ENCODE measurements at places on chromosomes 16 and 17.

DNA sequence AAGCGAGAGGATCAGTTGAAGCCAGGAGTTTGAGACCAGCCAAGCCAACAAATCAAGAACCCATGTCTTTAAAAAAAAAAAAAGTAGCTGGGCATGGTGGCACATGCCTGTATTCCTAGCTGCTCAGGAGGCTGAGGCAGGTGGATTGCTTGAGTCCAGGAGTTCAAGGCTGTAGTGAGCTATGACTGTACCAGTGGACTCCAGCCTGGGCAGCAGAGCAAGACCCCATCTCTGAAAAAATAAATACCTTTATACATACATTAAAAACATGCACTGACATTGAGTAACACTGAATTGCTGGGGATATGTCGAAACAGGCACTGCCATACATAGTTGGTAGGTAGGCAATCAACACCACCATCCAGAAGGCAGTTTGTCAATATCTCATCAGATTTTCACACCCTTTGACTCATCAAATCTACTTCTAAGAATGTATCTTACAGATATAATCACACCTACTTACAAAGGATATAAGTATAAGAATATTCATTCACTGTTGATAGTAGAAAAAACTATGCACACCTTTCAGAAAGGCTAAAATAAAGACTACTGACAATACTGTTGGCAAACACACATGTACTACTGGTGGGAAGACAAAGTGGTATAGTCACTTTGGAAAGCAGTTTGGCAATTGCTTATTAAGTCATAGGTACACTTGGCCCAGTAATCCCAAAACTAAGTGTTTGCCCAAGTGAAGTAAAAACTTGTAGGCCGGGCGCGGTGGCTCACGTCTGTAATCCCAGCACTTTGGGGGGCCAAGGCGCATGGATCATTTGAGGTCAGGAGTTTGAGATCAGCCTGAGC, 6.4 kb upstream of the CEP20 start:
- DNase-seq = no peak

- DNase-seq = no peak
Observed at GRCh38 chr17:28718333-28719020, 809 bp upstream of the RAB34 start.

- no peak for DNase-seq
Observed at GRCh38 chr16:2829501-2830354, at the start of gene ZG16B. ZG16B (plus strand) TSS chr16:2830303; CDS start chr16:2830442, 139 bp downstream.

DNA sequence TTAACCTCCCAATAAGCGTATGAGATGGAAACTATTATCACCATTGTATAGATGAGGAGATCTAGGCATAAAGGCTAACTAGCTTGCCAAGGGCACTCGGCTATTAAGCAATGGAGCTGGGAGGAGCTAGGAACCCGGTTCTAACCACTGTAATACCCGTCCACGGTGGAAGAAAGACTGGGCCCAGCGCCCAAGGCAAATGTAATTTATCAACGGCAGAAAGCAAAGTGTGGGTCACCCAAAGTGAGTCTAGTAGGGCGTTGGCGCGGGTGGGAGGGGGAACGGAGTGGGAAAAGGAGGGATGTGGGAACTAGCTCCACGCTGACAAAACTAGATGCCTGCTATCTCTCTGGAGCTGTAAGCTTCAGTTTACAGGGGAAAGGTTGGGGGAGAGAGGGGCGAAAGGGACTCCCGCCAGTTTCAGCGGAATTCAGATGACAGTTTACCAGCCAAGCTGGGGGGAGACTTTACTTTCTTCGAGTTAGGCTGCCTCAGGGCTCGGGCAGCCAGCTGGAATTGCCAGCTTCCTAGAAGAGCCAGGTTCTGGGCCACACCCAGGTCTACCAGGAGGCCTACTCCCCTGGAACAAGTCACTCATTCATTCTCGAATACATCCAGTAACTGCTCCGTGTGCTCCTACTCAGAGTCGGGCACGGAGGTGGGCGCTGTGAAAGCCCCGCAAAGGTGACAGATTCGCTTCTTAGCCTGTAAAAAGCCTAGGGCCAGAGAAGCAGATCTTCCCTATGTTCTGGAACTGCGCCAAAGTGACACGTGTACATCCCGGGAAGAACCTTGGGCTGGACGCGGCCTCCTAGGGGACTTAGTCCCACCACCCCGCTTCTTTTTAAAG, 837 bp downstream of the LRRC59 start:
- DNase-seq = peak; percentile 38

- DNase-seq = no peak
Observed at GRCh38 chr17:30074730-30075129, 41.9 kb upstream of the NSRP1 start.

GRCh38 chr16:48498769-48499631, 111.0 kb downstream of the N4BP1 start:
- DNase-seq = peak; percentile 39
